ENCODE measurements at places on chromosomes 2 and 18.

DNA sequence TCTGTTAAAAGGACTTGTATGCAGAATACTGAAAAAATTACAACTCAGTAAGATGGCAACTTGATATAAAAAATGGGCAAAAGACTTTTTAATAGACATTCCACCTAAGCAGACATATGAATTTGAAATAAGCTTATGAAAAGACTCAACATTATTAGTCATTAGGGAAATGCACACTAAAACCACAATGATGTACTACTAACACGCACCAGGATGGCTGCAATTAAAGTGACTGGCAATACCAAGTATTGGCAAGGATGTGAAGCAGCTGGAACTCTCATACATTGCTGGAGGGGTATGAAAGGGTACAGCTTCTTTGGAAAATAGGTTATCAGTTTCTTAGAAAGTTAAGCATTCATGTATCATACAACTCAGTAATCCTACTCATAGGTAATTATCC, 3.2 kb upstream of the ENOSF1 start:
- peak; percentile 74 for ATAC-seq

GRCh38 chr18:74163019-74163660, 14.8 kb downstream of the TIMM21 start:
- no peak for ATAC-seq

GRCh38 chr2:195848119-195848899, 191.3 kb downstream of the SLC39A10 start:
- ATAC-seq: no peak

- ATAC-seq: no peak
Measured at GRCh38 chr2:27091746-27092695, 5.4 kb downstream of the KHK start.

DNA sequence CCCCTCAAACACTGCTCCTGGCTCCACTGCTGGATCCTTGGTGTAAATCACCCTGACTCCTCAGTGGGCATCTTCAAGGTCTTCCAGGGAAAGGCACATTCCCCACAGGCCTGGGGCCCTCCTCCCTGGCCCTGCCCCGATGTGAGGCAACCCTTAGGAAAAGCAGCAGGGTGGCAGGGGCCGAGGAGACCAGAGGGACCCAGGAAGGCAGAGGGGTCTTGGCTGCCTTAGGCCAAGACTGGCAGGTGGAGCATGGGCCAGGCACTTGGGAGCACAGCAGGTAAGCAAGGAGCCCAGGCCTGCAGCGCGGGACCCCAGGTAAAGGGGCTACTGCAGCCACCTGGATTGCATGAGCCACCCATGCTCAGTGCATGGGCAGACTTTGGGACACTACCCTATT, 96.9 kb downstream of the GYPC start:
- ATAC-seq: no peak

DNA sequence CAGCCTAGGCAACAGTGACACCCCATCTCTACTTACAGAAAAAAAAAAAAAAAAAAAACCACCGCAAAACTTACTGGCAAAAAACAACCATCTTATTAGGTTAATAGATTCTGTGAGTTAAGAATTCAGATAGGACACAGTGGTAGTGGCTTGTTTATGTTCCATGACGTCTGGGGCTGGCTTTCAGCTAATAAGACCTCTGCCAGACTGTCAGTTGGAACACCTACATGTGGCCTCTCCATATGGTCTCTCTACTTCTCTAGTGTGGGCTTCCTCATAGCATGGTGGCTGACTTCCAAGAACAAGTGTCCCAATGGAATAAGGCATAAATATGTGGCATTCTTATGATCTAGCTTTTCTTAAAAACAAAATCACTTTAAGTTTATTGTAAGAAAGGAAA, 94.0 kb upstream of the OTX1 start:
- no peak for ATAC-seq

- ATAC-seq: no peak
Measured at GRCh38 chr2:181464966-181465365, 7.8 kb downstream of the ITGA4 start.

DNA sequence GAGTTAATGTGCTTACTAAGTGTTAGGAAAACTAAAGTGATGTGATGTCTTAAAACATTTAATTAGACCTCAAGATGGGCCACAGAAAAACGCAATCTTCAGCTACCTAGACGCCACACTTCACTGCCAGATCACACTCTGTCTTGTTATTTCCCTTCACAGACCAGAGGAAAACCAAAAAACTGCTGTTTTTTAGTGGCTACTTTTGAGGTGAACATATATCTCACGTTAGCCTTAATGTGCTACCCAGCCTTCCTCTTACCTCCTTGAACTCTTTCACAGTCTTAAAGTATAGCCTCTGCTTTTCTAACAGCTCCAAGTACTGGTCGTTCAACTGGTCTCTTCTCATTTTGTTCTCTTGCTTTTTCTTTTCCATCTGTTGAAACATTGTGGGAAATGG, 83.1 kb downstream of the CCDC93 start:
- ATAC-seq: no peak

DNA sequence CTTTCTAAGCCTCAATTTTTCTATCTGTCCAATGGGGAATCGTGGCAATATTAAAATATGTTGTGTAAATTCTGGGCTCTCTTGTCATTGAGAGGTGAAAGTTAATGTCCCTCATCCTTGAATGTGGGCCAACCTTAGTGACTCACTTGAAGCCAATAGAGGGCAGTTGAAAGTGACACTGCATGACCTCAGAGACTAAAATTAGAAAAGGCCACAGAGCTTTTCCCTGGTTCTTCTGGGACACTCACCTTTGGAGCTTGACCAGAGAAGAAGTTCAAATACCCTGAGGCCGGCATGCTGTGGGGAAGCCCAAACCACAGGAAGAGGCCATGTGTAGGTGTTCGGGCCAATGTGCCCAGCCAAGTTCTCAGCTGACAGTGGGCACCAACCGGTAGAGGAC, 24.1 kb upstream of the SIX2 start:
- no peak for ATAC-seq

GRCh38 chr2:55089726-55090125, 39.5 kb upstream of the RTN4 start:
- no peak for ATAC-seq

DNA sequence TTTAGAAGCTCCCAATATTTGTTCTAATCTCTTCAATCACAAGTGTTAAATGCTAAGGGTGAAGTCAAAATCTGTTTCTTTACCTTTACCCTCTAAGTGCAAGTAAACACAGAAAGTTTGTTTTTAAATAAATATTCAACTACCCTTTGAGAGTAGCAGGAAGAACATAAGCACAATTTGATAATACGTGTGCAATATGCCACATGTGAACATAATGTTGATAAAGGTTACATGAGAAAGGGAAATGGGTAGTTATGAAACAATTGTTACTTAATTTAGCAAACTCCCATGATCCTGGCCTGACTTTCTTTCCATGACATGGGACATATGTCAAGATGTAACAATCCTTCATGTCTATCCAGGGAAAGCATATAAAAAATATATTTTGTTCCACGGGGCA, 7.1 kb downstream of the SPRED2 start:
- ATAC-seq: no peak

DNA sequence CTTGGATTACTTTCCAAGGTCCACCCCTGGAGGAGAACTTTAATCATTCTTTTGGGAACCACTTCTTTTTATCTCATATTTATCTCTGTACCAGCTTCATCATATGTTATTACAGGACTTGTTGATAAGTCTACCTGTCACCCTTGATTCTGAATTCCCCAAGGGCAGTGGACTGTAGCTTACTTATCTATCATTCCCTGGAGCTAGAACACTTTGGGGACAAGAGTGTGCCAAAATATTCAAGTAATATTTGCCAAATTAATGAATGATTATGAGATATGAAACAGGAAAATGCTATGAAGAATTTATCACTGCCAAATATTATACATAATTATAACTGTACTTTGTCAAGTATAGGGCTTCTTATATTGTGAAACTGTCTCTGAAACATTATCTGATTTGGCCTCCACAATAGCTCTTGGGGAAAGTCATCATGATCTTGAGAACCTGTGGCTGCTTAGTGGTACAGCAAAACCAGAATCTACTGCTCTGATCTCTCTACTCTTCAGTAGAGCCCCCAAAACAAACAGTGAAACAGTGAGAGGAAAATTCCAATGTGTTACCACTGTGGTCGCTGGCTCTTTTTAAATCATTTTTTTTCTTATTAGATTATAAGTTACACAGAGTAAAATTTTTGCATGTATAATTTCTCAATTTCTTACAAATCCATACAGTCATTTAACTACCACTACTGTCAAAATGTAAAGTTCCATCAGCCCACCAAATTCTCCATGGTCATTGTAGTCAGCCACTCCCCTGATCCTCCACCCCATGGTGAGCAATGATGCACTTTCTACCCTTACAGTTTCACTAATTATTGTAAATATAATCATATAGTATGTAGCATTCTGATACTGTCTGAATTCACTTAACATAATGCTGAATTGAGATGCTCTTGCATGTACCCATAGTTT, 197.5 kb downstream of the PIEZO2 start:
- ATAC-seq: no peak

- ATAC-seq: no peak
Measured at GRCh38 chr2:238706163-238706562, 141.7 kb upstream of the TWIST2 start.

DNA sequence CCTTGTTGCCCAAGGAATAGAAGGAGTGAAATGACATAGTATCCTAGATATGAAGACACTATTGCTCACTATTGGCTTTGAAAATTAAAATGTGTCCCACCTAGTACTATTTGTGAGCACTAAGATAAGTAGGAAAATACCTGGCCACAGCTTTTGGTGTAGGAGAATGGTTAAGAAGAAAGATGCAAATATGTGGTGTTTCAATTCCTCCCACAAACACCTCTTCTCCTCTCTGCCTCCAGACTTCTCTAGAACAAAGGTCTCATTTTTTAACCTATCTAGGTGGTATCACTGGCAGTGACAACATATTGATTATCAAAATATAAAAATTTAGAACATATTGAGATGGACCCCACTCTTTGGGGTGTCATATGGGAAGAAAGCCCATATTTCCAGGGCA, 929.9 kb upstream of the FANCL start:
- ATAC-seq: no peak

DNA sequence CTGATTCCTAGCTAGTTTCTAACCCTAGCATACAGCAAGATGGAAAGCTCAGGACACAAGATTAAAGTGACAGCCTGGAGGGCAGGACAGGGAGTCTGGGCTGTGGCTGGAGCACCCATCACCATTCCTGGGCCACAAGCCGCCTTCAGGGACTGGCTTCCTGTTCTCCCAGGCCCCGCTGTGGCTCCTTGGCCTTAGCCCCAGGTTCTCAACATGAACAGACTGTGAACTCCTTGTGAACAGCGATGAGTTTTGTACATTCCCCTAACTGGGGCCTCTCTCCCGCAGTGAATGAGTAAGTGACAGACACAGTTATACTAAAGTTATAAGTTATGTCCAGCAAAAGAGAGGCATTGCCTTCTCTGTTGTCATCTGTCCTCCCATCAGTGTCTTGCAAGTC, 35.9 kb upstream of the SLC14A1 start:
- no peak for ATAC-seq

GRCh38 chr2:229206548-229206947, 64.5 kb downstream of the PID1 start:
- no peak for ATAC-seq

DNA sequence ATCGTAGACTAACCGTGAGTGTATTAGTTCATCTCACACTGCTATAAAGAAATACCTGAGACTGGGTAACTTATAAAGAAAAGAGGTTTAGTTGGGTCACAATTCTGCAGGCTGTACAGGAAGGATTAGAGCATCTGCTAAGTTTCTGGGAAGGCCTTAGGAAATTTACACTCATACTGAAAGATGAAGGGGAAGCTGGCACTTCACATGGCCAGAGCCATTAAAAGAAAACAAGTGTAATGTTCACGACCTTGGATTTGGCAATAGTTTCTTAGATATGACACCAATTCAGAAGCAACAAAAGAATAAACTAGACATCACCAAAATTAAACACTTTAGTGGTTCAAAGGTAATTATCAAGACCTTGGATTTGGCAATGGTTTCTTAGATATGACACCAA, 23.8 kb downstream of the ABCB11 start:
- ATAC-seq: no peak

DNA sequence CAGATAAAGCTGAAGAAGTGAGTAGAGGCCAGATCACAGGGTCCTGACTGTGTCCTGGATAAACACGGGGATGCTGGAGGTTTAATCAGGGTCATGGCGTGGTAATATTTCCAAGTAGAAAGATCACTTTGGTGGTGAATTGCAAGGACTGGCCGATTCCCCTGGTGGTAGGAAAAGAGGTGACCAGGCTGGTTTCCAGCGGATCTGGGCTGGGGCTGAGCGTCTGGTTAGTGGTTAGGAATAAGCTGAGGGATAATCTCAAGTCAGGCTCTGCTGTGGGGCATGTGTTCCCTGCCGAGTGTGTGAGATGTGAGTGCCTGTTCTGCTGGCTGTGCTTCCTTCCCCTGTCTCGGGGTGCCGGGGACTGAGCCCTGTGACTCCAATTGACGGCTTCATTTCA, 484.0 kb downstream of the TSN start:
- ATAC-seq: no peak

DNA sequence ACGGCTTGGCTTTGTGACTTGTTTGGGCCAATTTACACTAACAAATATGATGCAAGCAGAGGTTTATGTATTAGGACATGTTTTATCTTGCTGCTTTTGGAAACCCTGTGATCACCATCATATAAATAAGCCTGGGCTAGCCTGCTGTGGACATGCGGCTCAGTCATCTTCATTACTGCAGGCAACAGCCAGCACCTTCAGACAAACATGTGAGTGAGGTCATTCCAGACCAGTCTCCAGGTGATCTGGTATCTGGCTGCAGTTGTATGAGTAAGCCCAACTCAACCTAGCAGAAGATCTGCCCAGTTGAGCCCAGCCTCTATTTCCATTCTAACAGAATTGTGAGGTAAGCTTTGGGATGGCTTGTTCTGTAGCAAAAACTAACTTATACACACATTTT, 254.6 kb upstream of the ATP5MC3 start:
- ATAC-seq: no peak

GRCh38 chr2:45734952-45735351, 83.5 kb downstream of the PRKCE start:
- no peak for ATAC-seq

GRCh38 chr2:152505495-152505906, 170.5 kb downstream of the FMNL2 start:
- no peak for ATAC-seq

GRCh38 chr2:237592425-237592980, 2.0 kb upstream of the RAB17 start:
- no peak for ATAC-seq

GRCh38 chr2:128563348-128563687, 244.7 kb upstream of the HS6ST1 start:
- ATAC-seq: no peak

- no peak for ATAC-seq
Measured at GRCh38 chr18:78765142-78765541, 214.5 kb upstream of the SALL3 start.

DNA sequence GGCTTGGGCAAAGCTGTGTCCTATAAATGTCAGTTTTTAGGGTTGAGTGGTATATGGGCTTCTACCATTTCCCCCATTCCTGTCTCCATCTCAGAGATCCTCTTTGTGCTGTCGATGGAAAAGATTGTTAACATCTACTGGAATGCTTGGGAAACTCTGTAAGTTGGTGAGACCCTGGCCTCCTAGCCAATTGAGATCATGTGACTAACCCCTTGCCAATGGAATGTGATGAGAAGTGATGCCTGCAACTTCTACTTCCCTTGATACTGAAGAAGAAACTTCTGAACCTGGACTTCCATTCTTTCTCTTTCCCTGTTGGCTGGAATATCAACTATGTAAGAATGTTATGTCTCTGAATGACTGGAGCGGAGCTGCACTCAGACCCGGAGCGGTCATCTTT, 14.5 kb downstream of the SLC39A10 start:
- no peak for ATAC-seq
